Nasal cavity respiratory epithelium epithelial cell of viscerocranial mucosa (primary cell): ENCODE measurements at places on chromosomes 1 and 21. TPM values are rescaled to one million over a fixed set of nuclear protein-coding genes. Genes with fewer than 3 reads are reported as not detected.

PLA2G2D gene
- not detected in 2 replicates for total RNA-seq

AK4 gene
- total RNA-seq = 24.6 and 102 TPM in 2 replicates

TDRD5 gene
- total RNA-seq = under 0.01 TPM in 1 of 2 replicates, not detected in the other

COL6A2 gene
- total RNA-seq = 0.34 and 0.64 TPM in 2 replicates

RSPH1 gene
- 0.34 and 0.36 TPM in 2 replicates for total RNA-seq

NEXN gene
- 0.34 and 2.6 TPM in 2 replicates for total RNA-seq

TFAP2E gene
- 0.21 and 0.34 TPM in 2 replicates for total RNA-seq

LCA5L gene
- 1.4 and 2.4 TPM in 2 replicates for total RNA-seq

HDGF gene
- 206 and 355 TPM in 2 replicates for total RNA-seq

AADACL4 gene
- total RNA-seq = not detected in 2 replicates

DIO1 gene
- not detected in 2 replicates for total RNA-seq

ZNF281 gene
- total RNA-seq = 39.0 and 41.9 TPM in 2 replicates

BTBD19 gene
- 1.4 and 1.9 TPM in 2 replicates for total RNA-seq

C4BPA gene
- not detected in 2 replicates for total RNA-seq

MAP10 gene
- total RNA-seq = 0.34 and 1.4 TPM in 2 replicates

TTLL10 gene
- 0.28 TPM in 1 of 2 replicates, not detected in the other for total RNA-seq

CRNN gene
- 3.8 and 24.6 TPM in 2 replicates for total RNA-seq

PATJ gene
- 58.4 and 89.6 TPM in 2 replicates for total RNA-seq

RAD54L gene
- under 0.01 and 0.28 TPM in 2 replicates for total RNA-seq

CD52 gene
- total RNA-seq = not detected in 2 replicates

OR4F16 gene
- not detected in 2 replicates for total RNA-seq

ADAMTS4 gene
- under 0.01 TPM in 2 replicates for total RNA-seq

BGLAP gene
- under 0.01 and 0.07 TPM in 2 replicates for total RNA-seq

GPR52 gene
- total RNA-seq = 0.34 and 0.78 TPM in 2 replicates

C1orf141 gene
- total RNA-seq = not detected in 2 replicates

HSD11B1 gene
- 1.7 and 4.1 TPM in 2 replicates for total RNA-seq

VANGL2 gene
- total RNA-seq = 3.1 and 25.8 TPM in 2 replicates

AK5 gene
- total RNA-seq = not detected in 2 replicates

ITGB2 gene
- total RNA-seq = 0.57 and 0.68 TPM in 2 replicates

CELA3B gene
- not detected in 2 replicates for total RNA-seq

GJA8 gene
- not detected in 2 replicates for total RNA-seq
